Hematopoietic multipotent progenitor cell treated with erythropoietin and hydrocortisone succinate and interleukin-3 and kit ligand, for 6 days (in vitro differentiated cells): ENCODE measurements at places on chromosomes 6 and 20.
A peak's percentile ranks its signal among the peaks of the same experiment; 100 is the strongest.

DNA sequence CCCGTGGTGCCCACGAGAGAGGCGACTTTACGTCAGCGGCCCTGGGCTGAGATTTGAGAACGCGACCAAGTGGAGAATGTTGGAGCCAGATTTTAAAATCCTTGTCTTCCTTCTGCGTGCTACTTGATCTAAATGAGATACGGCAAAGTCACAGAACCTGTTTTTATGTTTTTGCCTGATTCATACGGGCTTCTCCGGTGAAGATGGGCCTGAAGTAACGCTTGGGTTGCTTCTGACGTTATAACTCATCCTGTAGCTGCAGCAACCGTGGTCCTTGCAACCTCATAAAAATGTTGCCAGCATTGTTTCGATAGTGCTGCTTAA, 462 bp upstream of the SLC35B3 start:
- no peak for DNase-seq

DNA sequence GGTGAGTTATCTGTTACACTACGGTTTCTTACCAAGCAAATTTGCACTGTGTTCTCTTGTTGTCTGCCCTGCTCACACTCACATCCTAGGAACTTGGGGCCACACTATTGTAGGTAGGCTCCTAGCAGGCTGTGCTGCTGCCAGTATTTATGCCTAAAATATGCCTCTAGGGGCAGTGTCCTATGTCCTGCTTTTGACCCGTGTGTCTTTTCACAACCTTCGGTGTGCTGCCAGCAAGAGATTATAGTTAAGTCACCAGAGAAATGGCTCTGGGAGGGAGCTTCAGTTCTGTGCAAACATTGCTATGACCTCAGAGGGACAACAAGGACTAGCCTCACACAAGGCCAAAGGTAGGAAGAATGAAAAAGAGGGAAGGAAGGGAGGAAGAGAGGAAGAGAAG, 8.9 kb upstream of the TAAR5 start:
- DNase-seq: peak; percentile 46

GRCh38 chr20:59787538-59787890, 145.9 kb downstream of the SYCP2 start:
- DNase-seq: no peak

DNA sequence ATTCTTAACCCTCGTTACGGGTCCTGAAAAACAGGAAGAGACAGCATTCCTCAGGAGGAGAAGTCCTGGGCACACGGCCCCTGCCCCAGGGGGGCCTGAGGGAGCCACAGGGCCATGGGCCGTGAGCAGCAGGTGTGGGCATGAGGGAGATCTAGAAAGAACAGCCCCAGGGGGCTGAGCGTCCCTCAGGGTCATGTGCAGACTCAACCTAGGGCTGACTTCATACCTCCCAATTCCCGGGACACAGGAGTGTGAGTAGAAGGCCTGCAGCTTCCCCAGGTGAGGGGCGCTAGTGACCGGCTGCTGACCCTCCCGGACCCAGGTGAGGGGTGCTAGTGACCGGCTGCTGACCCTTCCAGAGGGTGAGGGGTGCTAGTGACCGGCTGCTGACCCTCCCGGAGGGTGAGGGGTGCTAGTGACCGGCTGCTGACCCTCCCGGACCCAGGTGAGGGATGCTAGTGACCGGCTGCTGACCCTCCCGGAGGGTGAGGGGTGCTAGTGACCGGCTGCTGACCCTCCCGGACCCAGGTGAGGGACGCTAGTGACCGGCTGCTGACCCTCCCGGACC, 35.1 kb downstream of the FRMD1 start:
- DNase-seq: no peak

DNA sequence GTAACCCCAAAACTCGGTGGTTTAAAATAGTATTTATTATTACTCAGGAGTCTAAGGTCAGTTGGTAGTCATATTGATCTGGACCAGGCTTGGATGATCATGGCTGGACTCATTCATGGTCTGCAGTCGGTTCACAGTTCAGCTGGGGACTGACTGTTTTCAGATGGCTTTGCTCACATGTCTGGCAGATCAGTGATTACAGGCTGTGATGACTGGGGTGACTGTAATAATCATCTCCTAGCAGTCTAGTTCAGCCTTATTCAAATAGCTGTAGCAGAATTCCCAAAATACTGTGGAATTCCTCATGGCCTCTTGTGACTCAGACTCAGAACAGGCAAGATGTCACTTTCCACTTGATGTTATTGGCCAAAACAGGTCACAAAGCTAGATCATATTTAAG, 16.4 kb upstream of the NT5DC1 start:
- DNase-seq: no peak

GRCh38 chr20:32017711-32018251, 7.5 kb downstream of the CCM2L start:
- peak; percentile 22 for DNase-seq

GRCh38 chr6:137097526-137097925, 52.8 kb upstream of the IL20RA start:
- DNase-seq: no peak

DNA sequence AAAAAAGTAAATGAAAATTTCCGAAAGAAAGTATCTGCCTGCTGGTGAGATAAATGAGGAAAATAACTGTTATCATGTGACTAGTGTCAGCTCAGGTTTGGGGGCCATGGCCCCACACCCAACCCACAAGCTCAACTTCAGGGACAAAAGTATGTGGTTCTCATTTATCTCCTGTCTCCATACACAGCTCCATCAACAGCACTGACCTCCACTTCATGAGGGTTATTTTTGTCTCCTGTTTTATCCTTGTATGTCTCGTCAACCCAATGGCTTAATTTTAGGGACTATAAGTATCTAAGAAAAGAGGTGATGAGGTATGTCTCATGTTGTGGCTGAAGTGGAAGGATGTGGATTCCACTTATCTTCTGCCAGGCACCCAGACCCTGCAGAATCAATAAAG, 271.6 kb upstream of the RIN2 start:
- peak; percentile 88 for DNase-seq

- DNase-seq: no peak
Measured at GRCh38 chr20:61785567-61785816, 280.2 kb downstream of the TAF4 start.

DNA sequence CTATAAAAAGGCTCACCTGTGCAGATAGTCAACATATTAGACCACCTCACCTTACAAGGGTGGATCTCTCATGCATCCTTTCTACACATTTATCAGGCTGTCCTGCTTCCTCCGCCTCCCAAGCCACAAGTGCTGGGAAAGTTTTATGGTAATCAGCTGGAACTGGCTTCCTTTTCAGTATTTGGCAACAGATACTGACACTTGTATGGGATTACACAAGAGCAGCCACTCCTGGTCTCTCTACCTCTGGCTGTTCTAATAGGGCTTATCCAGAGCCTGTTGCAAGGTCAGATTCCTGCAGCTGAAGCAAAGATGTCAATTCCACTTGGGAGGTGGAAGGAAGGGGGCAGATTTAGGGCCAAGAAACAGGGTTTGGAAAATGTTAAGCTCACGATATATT, 503 bp upstream of the GPLD1 start:
- no peak for DNase-seq

- no peak for DNase-seq
Measured at GRCh38 chr6:32244270-32244669, 20.4 kb upstream of the NOTCH4 start.

DNA sequence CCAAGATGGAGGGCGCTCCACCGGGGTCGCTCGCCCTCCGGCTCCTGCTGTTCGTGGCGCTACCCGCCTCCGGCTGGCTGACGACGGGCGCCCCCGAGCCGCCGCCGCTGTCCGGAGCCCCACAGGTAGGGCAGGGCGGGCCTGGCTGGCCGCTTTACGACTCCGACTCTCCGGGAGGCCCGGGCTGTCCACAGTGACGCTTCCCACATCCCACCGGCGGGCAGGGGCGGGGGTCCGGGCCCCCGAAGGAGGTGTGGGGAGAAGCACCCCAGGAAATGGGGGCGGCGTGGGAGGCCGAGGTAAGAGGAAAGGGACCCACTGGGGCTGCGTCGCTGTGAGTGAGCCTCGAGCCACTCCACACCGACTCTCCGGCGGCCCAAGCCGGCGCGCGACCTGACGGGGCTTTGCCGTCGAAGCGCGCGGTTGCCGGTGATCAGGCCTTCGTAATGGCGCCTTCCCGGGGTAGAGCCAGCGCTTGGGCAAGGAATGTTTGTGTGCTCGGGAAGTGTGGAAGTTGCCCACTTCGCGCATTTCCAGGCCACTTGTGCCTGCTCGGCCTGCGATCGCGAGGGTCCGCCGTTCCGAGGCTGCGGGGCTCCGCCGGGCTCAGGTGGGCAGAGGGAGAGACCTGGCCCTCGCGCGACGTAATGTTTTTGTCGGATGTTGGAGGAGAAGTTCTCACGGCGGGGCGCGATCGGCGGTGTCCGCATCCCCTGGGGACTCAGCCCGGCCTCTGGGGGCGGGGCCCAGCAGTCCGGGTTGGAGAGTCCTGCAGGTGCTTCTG, 427 bp downstream of the GINM1 start:
- DNase-seq: peak; percentile 62

DNA sequence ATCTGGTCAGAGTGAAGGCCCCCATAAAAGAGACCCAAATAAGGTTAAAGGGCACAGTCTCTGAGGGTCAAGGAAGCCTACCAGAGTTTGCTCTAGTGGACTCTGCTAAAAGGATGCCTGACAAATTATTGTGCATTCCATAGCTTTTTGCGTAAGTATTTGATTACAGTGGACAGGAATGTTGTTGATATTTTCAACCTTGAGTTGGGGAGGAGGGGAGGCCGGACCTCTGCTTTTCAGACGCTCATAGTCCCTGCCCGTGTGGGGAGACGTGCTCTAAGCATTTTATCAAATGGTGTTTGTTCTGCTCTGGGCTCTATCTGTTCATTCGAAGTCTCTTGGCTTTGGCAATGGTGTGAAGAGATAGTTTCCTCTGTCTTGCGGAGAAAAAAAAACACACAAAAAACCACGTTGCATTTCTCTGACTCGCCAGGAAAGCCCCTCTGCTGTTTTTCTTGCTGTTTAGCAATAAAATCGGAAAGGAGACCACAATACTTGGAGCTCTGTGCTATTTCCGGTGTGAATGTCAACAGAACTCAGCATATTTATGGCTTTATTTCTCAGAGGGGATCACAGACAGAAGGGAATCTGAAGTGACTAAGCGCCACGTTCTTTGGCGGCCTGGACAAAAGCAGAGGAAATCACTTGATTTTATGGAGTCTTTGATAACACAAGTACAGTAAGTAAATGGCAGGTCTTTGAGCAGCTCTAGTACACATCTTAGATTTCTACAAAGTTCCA, 159.8 kb downstream of the ZFP64 start:
- DNase-seq: no peak

DNA sequence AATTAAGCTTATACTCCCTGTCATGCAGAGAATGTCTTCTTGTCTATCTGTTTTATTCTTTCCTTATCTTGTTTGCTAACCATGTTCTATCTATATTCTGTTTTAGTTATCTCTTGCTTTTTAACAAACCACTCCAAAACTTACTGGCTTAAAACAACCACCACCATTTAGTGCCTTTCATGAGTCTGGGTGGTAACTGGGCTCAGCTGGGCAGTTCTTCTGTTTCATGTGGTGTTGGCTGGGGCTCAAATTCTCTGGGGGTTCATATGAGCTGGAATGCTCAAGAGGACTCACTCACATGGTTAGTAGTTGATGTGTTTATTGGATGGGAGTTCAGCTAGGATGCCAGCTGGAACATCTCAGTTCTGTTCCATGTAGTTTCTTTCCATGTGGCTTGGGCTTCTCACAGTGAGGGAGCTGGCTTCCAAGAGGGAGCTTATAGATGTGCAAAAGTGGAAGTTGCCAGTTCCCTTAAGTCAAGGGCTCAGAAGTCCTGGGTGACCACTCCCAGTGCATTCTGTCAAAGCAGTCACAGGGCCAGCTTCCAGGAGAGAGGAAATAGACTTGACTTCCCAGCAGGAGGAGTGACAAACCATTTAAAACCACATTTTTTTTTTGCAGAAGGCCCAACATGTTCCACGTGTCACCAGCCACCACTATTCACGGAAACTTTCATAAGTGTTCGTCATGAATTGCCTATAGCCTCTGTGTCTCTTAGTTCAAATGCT, 70.4 kb downstream of the PLCB4 start:
- DNase-seq: no peak

DNA sequence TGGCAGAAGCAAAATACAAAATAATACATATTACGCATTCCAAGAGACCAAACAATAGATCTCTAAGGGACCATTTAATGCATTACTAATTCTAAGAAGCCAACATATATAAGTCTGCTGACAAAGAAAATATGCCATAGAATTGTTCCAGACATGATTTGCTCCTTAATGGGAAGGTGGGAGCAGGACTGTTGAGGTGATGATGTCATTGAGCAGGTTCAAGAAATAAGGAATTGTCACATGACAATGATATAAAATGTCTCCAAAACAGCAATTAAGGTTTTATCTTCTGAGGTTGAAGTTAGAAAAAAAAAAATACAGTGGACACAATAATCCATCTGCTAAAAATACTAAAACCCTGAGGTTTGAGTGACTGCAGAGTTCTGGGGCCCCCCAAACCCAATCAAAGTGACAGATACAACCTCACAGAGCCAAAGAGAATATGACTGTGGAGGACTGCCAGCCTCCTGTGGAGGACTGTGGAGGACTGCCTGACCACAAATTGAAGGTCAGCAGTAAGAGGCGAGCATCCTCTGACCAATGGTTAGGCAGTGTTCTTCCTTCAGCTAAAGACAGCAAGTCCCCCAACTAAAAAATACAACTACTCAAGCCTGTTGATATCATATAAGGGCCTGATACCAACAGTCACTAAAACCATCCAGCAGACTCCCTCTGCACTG, 39.0 kb downstream of the TOMM6 start:
- no peak for DNase-seq

GRCh38 chr20:10078403-10078802, 43.6 kb downstream of the ANKEF1 start:
- no peak for DNase-seq

DNA sequence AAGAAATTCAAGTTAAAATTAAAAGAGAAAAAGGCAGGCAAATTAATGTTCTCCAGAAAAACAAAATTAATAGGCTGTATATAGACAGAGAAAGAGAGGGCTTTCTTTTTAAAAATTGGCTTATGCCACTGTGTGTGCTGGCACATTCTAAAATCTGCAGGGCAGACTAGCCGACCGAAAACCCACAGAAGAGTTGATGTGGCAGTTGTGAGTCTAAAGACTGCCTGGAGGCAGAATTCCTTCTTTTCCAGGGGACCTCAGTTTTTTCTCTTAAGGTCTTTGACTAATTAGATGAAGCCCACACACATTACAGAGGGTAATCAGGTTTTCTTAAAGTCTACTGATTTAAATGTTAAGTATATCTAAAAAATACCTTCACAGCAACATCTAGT, 85.7 kb downstream of the GJA1 start:
- DNase-seq: no peak

DNA sequence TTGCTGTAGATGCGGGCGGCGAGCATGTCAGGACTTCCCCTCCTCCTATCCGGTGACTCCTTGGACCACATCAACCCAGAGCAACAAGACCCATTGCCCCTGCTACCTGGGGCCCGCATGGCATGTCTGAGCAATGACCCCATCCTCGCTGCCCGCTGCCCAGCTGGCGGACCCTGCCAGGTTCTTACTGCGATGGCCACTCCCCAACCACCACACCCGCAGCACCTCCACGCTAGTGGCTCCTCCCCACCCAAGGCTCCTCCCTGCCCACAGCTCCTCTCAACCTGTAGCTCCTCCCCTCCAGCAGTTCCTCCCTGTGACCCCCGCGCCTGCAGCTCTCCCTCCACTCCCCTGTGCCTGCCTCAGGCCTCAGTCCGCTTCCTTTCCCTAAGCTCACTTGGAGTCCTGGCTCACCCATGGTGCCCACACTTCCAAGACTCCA, 17.6 kb upstream of the SERPINB9 start:
- DNase-seq: no peak
